ENCODE measurements at places on chromosomes 1 and 21. TPM values are rescaled to one million over a fixed set of nuclear protein-coding genes. Genes with fewer than 3 reads are reported as not detected.

GRCh38 chr1:16120940-16121410, 34.9 kb downstream of the EPHA2 start:
- no peak for DNase-seq

DNA sequence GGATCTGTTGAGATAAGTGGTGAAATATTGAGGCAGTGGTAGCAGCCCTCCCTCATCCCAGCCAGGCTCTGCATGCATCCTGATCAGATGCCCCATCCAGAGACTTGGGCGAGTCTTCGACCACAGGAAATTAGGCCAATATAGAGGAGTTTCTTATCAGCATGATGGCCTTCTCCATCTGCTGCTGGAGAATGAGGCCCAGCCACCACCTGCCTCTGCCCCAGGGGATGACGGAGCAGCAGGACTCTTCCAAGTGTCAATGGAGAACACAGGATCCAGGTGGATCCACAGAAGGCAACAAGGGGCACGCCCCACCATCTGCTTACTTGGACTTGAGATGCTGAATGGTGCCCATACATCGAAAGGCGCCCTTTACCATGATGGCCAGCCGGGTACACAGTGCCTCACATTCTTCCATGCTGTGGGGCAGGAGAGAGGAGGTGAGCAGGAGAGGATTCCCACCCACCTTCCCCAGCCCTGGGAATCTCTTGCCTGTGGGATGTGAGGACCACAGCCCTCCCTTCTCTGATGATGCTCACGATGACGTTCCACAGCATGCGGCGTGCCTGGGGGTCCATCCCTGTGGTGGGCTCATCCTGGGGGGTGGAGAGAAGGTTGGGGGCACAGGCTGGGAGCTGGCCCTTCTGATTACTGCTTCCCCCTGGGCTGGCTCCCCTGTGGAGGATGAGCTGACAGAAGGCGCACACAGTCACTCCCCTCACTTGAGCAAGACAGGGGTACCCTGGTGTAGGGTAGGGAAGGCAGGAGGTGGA, 91.5 kb upstream of the GCLM start:
- no peak for DNase-seq

GRCh38 chr1:59521456-59521855, 224.6 kb downstream of the FGGY start:
- no peak for DNase-seq

- no peak for DNase-seq
Measured at GRCh38 chr1:187157115-187157514, 328.4 kb downstream of the PLA2G4A start.

GRCh38 chr1:48873944-48874343, 97.3 kb upstream of the BEND5 start:
- DNase-seq: no peak

Gene GFI1
- total RNA-seq: not detected

Gene ETNK2
- total RNA-seq: 31.0 TPM

- no peak for DNase-seq
Measured at GRCh38 chr1:179208681-179209477, 20.6 kb downstream of the ABL2 start.

GRCh38 chr1:162327788-162328165, 48.9 kb downstream of the SPATA46 start:
- DNase-seq: no peak

- DNase-seq: no peak
Measured at GRCh38 chr1:176904057-176904751, 260.3 kb downstream of the ASTN1 start.

GRCh38 chr1:82177192-82177591, 376.5 kb downstream of the ADGRL2 start:
- no peak for DNase-seq

- DNase-seq: no peak
Measured at GRCh38 chr21:43684424-43684823, 25.1 kb downstream of the RRP1B start.

- DNase-seq: no peak
Measured at GRCh38 chr1:164770131-164770529, 211.1 kb downstream of the PBX1 start.

Gene TNFRSF4
- total RNA-seq: not detected

DNA sequence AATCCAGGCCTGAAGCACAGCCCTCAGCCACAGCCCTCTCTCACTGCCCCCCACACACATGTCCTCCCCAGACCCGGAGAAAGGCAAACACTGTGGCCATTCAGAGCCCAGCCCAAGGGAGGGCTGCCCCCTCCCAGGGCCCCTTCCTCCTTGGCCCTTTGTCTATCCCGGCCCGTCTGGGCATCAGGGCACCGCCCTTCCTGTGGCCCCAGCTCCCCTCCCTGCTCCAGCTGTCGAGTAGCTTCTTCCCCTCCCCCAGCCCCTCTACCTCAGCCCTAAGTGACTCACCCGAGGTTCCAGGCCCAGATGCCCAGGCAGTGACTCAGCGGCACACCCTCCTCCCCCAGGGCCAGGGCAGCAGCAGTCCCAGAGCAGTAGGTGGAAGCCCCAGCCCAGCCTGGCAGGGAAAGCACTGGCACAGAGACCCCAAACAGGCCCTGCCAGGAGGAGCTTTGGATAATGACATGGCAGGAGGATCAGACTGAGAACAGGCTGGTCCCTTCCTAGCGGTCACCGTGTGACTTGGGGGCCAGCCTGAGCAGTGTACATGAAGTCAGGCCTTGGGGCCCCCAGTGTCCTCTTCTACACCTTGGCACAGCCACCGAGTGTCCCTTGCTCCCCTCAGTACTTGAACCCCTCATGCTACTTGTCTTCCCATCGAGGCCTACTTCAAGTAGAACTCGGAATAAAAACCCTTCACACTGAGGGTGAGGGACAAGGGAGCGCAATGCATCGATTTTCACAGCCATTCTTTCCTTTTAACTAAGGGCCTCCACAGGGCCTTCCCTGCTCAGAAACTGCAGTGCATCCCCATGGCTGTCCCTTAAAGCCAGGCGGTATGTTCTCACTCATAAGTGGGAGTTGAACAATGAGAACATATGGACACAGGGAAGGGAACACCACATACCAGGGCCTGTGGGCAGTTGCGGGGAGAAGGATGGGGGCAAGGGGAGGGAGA, 1.0 kb upstream of the S100A2 start:
- DNase-seq: no peak

Gene ERICH3
- total RNA-seq: 16.7 TPM

GRCh38 chr1:64828829-64829228, 84.0 kb downstream of the RAVER2 start:
- no peak for DNase-seq

DNA sequence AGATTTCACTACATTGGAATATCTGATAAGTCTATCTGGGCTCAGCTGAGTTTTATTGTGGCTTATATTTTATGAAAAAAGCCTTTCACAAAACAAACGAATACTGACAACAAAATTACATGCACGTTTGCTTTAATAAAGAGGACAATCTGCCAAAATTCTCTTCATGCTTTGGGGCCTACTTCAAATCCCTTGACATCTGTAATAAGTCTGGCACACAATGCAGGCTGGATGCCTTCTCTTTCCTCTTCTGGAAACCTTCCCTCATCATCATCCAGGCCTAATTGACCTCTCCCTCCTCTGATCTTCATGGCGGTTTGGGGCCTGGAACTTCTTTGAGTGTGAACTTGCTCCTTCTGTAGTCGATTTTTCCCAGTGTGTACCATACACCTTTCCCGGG, 70.3 kb downstream of the MAP10 start:
- DNase-seq: no peak

GRCh38 chr21:40835184-40835694, 11.7 kb downstream of the DSCAM start:
- no peak for DNase-seq

Gene ZNF697
- total RNA-seq: 31.4 TPM

DNA sequence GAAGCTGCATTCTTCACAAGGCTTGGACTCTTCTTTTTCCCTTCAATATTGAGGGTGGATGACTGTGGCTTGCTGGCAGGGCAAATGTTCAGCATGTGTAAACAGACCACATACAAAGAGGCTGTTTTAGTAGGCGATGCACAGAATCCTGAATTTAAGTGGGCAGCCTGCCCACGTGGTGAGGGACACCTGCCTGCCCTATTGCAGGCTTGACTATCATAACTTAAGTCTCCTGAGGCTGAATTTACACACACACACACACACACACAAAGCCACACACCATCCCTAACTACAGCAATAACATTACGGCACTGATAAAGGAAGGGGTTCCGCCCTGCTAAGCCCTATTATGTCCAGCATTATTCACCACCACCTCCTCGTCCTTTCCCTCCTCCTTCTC, 15.9 kb downstream of the SYT2 start:
- no peak for DNase-seq

GRCh38 chr21:46368533-46369285, 44.8 kb downstream of the PCNT start:
- no peak for DNase-seq

- no peak for DNase-seq
Measured at GRCh38 chr1:204469304-204469703, 25.3 kb downstream of the PIK3C2B start.

DNA sequence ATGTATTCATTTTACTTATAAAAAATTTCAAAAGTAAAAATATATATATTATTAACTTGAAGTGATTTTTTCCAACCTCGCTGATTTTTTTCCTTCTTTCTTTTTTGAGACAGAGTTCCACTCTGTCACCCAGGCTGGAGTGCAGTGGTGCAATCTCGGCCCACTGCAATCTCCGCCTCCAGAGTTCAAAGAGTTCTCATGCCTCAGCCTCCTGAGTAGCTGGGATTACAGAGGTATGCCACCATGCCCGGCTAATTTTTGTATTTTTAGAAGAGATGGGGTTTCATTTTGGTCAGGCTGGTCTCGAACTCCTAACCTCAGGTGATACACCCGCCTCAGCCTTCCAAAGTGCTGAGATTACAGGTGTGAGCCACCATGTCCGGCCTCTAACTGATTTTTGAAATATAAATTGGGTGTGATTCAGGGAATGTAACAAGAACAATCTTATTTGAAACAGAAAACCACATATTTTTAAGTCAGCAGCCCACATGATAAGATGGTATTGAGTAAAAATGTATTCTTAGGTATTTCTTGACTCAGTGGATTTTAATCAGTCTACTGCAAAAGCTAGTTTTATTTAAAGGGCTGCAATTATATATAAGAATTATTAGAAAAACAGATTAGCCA, 30.0 kb downstream of the ZBTB8B start:
- DNase-seq: no peak

Gene PRKCZ
- 58.7 TPM for total RNA-seq

Gene IL20
- not detected for total RNA-seq

Gene ORC1
- total RNA-seq: 1.2 TPM

DNA sequence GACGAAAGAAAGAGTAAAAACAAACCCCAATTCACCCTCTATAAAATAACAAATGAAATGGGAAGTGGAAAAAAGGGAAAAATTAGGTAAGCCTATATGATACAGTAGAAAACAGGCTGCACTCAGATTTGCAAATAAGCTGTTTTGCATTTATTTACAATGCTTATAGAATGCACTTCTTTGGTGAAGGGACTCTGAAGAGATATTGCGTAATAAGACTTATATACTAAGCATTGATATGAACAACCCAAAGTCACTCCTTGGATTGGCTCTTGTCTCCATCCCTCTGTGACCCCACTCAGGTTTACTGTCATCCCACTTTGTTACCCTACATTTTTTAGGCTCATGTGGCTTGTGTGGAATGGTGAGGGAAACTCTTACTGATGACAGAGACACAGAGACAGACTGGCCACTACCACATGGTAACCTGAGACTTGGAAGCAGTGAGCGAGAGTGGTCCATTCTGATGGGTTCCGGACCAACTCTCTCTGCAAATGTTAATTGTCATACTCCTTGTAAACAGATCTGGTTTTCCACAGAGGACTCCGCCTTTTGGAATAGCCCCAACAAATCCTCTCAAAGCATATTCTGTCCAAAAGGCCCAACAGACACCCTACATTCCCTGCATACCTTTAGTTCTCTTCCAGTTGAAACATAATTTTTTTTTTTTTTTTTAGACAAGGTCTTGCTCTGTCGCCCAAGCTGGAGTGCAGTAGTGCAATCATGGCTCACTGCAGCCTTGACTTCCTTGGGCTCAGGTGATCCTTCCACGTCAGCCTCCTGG, 11.0 kb downstream of the GSTM5 start:
- DNase-seq: no peak

- no peak for DNase-seq
Measured at GRCh38 chr21:46247699-46248421, 19.3 kb upstream of the LSS start.

- peak; percentile 55 for DNase-seq
Measured at GRCh38 chr1:114152508-114153260, 985 bp downstream of the SYT6 start.

DNA sequence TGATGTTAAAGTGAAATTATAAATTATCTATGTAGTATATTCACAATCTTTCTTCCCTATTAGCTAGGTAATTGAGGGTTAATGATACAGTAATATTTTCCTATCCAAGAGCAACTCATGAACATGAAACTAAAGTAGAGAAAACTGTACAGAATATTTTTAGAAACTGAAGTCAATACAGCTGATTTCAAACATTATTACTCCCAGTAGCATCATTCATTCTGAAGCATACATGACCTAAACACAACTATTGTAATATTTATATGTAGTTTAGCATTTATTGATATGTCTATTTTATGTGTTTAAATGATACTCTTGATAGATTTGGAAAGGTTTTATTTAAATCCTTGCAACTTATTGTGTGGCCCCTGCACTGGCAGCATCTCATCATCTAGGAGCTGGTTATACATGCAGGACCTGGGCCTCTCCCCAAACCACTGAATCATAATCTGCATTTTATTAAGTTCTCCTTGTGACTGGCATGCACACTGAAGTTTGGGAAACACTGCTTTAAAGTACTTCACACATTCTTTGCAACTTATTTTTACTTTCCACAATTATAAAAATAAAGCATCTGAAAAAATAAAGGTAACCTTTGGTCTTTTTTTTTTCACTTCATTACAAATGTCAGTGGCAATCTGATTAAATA, 199.9 kb downstream of the LRRC40 start:
- no peak for DNase-seq

GRCh38 chr1:66274634-66275033, 259.3 kb upstream of the SGIP1 start:
- no peak for DNase-seq

Gene KRTAP11-1
- total RNA-seq: not detected

DNA sequence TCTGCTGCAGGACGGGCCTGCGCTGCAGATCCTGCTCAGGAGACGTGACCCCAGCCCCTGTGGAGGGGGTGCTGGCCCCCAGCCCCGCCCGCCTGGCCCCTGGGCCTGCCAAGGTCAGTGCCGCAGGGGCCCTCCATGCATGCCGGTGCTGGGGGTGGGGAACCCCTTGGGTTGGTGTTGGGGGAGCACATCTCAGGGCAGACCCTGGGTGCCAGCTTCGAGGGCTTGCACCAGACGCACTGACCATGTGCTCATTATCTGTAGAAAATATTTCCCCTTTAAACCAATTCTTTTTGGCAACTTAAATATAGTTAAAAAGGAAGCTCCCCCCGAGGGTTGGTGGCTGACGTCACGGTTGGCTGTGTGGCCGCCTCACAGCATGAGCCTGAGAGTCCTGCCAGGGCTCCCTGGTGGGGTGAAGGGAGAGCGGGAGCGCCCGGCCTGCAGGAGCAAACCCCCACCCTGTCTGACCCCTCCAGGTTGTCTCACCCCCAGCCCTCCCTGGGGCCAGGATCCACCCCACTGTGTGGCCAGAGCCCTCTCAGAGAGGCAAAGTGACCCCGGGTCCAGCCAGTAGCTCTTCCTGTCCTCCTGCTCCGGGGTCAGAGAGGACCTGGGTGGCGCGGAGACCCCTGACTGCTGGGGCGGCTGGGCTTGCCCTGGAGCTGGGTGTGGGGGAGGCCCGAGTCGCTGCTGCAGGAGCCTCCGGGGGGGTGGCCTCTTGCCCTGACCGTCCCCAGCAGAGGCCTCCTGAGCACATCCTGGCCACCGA, 5.3 kb upstream of the PFKL start:
- peak; percentile 68 for DNase-seq

Gene CHIA
- not detected for total RNA-seq

- DNase-seq: no peak
Measured at GRCh38 chr1:38064197-38064903, 17.8 kb upstream of the POU3F1 start.
